ENCODE measurements at places on chromosomes 1 and 21.

GRCh38 chr21:31688603-31689368 lies 29.3 kb downstream of the SOD1 start:
- no peak for DNase-seq

DNA sequence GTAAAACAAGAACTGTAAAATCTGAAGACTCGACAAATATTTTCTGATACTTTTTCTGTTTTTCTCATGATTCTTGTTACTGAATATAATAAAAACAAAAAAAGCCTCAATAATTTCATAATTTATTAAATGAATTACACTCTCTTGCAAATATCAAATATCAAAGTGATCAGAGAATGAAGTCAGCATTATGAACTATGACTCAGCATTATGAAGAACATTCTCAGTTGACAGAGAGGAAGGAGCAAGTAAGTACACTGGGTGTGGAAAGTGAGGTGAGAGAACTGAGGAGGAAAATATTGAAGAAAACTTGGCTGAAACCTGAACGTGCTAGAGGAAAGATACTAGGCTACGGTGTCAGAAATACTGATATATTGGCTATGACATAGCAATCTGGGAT lies 529.5 kb downstream of the KCNT2 start:
- no peak for DNase-seq

DNA sequence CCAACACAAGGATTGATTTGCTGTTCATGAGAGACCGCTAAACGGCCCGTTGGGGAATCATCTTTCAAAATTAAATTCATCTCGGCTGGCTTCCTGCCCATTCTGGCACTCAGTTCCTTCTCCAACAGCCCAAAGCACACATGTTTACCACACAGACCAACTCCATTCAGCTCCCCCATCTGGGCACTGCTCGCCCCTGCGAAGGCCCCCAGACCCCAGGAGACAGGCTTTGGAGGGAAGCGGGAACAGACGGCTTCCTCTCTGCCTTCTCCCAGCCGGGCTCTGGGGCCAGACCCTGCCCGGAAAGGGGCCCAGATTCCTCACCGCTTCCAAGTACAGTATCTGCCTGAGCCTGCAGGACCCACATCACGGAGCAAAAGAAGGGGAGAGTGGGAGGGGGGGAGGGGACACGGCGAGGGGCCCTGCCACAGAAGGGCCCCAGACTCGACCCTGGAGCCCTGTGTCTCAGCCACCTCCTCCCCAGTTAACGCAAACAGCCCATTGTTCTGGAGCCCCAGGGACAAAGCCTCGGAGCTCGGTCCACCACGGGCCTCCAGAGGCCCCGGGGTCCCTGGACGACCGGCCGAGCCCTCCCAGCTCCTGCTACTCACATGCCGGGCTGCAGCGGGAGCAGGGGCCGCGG lies 660 bp downstream of the MEGF6 start:
- no peak for DNase-seq

DNA sequence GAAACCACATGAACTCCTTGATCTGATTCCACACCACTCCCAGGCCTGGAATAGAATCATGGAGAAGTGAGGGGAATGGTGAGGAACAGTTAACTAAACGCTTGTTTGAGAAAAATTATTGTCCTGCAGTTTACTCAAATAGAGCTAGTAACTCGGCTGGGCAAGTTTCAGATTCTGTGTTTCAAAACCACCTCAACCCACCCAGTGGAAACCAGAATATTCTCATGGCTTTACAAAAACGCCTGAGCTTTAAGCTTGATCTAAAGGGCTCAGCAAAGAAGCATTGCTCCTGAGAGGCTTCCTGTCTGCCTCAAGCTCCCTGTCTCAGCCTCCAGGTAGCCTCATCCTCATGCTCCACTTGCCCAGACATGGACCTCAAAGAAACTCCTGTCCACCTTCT lies 16.6 kb downstream of the TCHHL1 start:
- no peak for DNase-seq
